ENCODE measurements at places on chromosomes 1 and 21.

- no peak for DNase-seq
Observed at GRCh38 chr1:220255204-220255603, 17.0 kb downstream of the RAB3GAP2 start.

- no peak for DNase-seq
Observed at GRCh38 chr1:11880181-11880575, 21.4 kb upstream of the NPPB start.

DNA sequence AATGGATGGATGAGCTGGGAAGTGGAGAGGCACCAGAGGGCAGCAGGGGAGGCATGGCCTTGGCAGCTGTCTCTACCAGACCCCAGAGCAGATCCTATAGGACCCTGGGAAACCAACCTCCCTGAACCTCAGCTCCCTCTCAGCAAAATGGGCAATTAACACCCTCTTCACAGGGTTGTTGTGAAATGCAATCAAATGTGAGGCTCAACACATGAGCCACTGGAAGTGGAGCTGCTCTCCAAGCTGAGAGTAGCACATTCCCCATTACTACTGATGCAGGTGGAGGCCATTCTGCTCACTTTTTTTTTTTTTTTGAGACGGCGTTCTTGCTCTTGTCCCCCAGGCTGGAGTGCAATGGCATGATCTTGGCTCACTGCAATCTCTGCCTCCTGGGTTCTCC is 6.5 kb upstream of the SYNC start:
- DNase-seq = no peak

DNA sequence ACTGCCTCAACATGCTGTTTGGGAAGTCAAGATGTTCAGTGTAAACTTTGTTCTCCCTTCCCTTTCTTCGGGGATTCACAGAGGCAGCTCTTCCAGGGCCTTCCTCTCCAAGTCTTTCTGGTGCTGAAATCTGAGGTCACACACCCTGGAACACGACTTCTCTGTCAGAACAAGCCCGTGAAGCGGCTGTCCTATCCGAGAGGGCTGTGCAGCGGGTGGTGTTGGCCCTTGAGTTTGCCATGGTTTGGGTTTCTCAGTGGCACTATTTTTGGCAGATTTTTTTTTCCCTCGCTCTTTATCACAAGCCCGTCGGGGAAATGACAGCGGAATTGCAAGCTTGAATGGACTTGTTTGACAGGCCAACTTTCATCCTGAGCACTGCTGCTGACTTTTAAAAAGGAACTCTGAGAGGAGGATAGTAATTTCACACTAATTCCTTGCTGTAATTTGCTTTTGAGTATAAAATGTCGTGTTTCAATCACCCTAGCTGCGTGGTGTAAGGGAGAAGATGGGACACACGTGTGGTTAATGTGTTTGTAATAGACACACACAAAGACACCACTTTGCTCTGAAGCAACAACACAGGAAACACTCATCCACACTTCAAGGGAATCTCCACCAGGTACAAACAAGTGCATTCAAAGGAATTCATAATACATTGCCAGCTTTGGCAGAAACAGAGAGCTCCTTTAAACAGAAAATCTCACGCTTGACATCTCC is 60.1 kb upstream of the TARBP1 start:
- DNase-seq = no peak

- DNase-seq = no peak
Observed at GRCh38 chr1:6094801-6095505, 49.3 kb downstream of the KCNAB2 start.

DNA sequence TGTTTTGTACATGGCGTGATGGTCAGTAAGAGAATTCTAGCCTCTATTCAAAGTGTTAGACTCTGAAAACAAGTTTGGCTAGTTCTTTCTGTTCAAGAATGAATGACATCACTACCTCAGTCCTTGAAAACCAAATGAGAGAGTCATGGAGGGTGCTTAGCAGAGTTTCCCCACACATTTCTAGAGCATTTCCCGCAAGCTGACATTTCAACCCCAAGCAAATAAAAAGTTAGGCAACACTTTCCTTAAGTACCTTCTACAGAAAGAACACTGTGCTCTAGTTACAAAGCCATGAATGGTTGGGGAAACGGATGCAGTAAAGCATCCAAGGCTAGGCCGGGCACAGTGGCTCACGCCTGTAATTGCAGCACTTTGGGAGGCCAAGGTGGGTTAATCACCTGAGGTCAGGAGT is 47.9 kb upstream of the SLC44A3 start:
- no peak for DNase-seq

DNA sequence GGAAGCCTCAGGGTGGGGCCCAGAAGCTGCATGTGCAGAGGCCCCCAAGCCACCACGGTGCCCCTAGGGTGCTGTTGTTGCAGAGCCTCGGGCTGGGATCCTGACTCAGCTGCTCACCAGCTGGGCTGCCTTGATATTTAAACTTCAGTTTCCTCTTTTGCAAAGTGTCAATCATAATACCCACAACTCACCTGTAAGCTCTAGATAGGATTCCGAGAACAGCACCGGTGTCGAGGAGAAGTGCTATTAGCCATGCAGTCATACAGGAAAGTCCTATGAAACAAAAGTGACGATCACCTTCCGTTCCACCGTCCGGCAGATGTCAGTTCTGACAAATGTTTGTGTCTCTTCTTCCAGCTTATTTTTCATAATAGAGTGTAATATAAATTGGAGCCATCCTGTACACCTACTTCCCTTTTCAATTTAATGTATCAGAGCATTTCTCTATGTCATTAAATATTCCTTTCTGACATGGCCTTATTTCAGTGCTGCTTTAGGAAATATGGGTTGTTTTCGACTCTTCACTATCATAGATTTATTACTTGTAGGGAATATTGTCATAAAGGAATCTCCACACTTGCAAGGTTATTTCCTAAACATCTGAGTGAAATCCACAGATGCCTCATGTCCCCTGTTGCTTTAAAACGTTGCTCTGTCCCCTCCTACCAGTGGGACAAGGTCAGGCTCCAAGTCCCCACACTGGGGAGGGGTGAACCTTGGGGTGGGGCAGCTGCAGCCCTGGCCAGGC is 100.8 kb downstream of the SIK1 start:
- no peak for DNase-seq

DNA sequence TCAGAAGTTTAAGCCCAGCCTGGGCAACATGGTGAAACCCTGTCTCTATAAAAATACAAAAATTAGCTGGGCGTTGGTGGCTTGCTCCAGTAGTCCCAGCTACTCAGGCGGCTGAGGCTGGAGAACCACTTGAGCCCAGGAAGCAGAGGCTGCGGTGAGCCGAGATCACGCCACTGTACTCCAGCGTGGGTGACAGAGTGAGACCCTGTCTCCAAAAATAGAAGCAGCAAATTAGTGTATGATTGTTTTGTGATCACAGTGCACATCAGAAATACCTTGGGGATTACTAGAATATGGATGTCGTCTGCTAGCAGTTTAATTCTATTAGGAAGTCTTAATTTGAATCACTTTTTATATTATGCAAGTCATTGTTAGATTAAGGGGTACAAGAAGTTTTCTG is 59.0 kb downstream of the ZBTB17 start:
- DNase-seq = no peak

DNA sequence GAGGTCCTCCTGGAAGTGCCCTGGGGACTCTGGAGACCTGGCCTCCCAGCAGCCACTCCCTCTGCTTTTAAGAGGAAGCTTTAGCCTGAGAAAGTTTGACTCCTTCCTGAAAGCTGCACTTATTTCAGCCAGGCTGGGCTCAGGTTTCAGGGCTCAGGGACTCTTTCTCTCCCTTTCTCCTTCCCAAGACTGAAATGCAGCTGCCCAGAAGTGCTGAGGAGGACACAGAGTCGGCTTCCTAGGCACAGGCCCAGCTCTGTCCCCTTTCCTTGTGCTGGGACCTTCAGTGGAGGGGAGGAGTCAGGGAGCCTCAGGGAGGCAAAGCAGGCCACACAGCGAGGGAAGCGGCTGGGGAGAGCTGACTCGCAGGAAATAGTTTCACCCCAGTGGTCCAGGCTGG is 137.3 kb downstream of the NAV1 start:
- DNase-seq = no peak

- no peak for DNase-seq
Observed at GRCh38 chr21:30257773-30258172, 25.0 kb downstream of the KRTAP24-1 start.

DNA sequence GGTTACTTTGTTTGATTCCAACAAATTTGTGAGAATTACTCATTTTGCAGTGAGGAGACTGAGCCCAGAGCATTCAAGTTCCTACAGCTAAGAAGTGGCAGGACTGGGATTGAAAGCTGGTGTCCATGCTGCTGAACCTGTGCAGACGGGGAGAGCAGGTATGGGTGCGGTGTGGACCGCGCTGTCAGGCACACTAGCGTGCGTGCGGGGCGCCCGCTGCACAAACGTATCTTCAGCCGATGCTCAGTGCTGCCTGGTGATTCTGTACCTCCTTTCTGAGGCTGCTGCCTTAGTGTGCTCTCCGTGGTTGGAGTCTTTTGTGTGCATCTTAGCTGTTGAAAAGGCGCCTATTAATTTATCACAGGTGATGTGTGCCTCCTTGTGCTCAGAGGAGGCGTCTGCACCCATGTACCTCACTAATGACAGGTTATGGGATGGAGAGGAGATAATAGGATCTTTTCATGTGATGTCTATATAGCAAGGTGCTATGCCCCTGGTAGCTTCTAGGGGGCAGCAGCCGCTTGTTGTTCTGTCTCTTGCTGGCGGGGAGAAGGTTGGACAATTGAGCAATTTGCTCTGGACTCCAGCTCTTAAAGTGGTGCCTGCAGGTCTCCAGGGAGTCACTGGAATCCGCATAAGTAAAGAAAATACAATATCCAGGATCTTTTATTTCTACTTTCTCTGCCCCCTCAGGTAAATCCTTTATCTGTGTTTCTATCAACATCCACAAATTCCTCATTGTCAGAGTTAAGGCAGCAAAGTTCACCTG is 32.5 kb downstream of the PEX14 start:
- no peak for DNase-seq

DNA sequence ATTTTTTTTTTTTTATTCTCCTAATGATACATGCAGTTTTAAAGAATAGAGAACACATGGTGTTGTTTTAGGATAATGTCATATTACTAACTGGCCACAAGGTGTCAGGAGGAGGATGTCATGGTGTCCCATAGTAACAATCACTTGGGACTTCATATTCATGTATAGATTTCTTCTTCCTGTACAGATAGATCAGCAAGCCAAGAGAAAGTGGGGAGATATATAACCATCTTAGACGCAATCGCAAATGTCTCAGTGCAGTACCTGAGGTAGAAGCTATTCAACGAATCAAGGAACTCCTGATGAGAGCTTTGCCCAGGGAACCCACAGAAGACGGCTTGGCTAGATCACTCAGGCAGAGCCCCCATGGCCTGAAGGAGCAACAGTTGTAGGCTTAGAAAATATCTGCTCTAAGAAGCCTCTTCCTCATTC is 12.3 kb downstream of the OR2T11 start:
- no peak for DNase-seq

DNA sequence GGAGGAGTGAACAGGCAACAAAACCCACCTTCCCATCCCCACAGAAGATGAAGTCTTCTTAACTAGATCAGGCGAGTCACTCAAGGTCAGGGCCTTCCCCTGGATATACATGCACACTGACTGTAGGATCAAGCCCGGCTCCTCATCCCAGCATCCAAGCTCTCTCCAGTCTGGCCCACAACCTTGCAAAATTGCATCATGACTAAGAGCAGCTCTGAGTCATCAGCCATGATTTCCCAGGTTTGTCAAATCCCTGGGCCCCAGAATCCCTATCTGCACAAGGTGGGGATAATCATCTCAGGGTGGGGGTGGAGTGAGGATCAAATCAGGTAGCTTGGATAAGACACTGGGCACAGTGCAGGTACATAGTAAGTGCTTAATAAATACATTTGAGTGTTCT is 199.3 kb upstream of the GRIK3 start:
- no peak for DNase-seq

GRCh38 chr1:155897746-155898145 is 13.4 kb downstream of the RIT1 start:
- no peak for DNase-seq

- no peak for DNase-seq
Observed at GRCh38 chr1:248670003-248670402, 14.7 kb upstream of the OR2T27 start.

- no peak for DNase-seq
Observed at GRCh38 chr1:188466539-188466938, 1637.8 kb downstream of the PLA2G4A start.

- DNase-seq = no peak
Observed at GRCh38 chr1:42171679-42172266, 7.2 kb upstream of the GUCA2A start.

- no peak for DNase-seq
Observed at GRCh38 chr1:100358210-100358609, 5.9 kb downstream of the CDC14A start.

- DNase-seq = no peak
Observed at GRCh38 chr1:181737056-181737455, 253.7 kb downstream of the CACNA1E start.

GRCh38 chr1:183166454-183166853 is 19.6 kb upstream of the LAMC2 start:
- no peak for DNase-seq

- no peak for DNase-seq
Observed at GRCh38 chr1:172245788-172246187, 174.7 kb upstream of the C1orf105 start.

DNA sequence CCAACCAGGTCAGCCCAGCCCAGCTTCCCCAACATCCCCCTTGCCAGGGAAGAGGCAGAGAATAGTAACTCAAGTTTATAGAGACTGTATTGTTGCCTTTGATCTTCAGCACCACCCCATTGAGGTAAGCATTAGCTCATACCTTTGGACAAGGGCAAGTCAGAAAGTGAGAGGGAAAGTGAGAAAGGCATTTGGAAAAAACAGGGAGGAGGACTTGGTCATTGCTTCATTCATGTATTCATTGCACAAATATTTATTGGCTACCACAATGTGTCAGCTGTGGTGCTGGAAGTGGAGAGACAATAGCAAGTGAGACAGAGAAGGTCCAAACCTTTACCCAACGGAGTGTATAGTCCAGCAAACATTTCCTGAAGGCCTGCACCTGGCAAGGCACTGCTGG is 561.2 kb downstream of the KIF26B start:
- DNase-seq = no peak

All from stimulated activated CD4-positive, alpha-beta T cell treated with anti-CD3 and anti-CD28 coated beads, TNF-alpha, amount 100 ng/mL, for 24 hours (primary cell).